ENCODE measurements at places on chromosomes 5 and 9. TPM values are rescaled to one million over a fixed set of nuclear protein-coding genes. Genes with fewer than 3 reads are reported as not detected.
A peak's percentile ranks its signal among the peaks of the same experiment; 100 is the strongest.

GRCh38 chr5:40813698-40814281 lies 15.6 kb upstream of the PRKAA1 start:
- peak; percentile 96 for ATAC-seq

- ATAC-seq: no peak
Measured at GRCh38 chr9:112755016-112755427, 4.5 kb downstream of the SNX30 start.

DNA sequence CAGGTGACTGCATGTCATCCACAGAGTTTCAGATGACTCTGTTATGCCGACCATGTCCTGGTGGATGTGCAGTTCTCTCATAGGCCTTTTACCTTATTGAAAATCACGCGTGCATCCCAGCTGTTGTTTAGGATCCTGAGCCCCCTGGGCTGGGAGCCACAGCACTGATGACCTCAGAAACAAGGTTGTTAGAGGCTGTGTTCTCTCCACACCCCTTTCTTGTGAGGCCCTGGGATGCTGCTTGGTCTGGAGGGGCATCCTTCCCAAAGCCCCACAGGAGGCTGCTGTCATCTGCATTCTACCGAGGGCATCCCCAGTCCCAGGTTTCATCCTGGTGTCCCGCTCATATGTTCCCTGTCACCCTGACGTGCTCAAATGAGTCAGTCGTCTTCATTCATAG lies 76.5 kb upstream of the IRX4 start:
- no peak for ATAC-seq

DNA sequence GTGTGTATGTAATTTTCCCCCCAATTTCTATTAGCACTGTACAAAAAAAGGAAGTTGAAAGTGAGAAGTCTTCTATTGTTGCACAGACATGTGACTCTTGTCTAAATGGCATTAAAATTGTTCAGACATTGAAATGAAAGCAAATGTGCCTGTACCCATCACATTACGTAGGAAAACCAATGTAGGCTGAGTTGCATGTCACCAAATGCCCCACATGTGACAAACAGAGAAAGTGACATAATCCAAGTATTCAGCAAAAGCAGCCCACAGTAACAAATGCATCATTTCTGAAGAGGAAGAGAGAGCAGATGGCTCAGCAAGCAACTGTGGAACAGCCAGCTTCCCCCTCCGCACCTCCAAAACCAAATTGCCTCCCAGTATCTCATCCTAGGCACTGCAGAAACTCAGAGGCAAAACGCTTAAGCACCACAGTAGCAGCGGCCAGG lies 161.5 kb upstream of the NR4A3 start:
- ATAC-seq: peak; percentile 61

- no peak for ATAC-seq
Measured at GRCh38 chr9:10562581-10563343, 50.0 kb downstream of the PTPRD start.

- ATAC-seq: no peak
Measured at GRCh38 chr5:115575167-115576070, 26.9 kb downstream of the TICAM2 start.

DNA sequence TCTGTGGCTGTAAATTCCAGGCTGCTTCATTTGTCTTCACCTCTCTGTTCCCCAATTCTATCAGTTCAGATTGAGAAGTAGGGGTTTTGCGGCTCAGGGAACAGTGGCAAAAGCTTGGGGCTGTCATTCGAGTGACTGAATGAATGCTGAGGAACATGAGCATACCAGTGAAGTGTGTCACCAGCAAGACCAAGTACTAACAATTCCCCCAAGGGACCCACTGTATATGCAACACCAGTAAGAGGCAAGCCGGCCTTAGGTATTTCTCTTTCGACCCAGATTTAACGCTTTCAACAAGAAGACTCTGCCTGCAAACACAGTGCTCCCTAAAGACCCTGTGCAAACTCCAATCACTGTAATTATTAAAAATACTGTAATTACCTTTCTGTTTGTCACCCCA lies 25.8 kb downstream of the KLHL3 start:
- no peak for ATAC-seq

DNA sequence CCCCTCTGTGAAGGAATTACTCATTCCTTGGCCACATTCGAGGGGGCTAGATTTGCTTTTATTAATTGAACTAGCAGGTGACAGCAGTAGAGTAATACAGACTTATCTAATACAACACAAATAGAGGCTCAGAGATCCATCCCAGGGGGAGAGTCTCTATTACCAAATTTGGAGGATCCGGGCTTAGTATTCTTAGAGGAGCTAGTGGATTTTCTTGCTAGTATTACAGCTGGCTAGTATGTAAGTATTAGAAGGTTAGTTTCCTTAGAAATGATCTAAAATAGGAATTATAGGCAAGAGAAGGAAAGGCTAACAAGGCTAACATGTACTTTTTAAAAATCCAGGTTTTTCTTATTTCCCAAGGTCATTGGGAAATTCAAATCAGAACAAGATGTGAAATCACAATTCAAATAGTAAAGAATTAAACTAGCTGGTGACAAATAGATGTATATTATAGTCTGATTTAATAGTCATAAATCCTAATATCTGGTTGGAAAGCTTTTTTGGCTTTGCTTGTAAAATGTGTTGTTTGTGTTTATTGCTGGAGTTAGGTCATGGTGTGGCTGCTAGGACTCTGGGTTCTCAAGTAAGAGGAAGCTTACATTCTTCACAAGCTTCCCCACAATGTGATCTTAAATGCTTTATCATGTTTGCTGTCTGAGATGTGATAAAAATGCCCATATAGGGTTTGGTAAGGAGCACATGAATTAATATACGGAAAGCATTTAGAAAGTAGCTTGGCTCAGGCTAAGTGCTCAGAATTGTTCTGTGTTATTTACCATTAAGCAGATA lies 160.4 kb upstream of the MPDZ start:
- no peak for ATAC-seq

GRCh38 chr5:150498501-150498900 lies 9.4 kb upstream of the NDST1 start:
- ATAC-seq: no peak

GRCh38 chr9:89841456-89841855 lies 236.6 kb downstream of the GADD45G start:
- ATAC-seq: no peak

GRCh38 chr5:23473915-23474314 lies 33.5 kb upstream of the PRDM9 start:
- no peak for ATAC-seq

DNA sequence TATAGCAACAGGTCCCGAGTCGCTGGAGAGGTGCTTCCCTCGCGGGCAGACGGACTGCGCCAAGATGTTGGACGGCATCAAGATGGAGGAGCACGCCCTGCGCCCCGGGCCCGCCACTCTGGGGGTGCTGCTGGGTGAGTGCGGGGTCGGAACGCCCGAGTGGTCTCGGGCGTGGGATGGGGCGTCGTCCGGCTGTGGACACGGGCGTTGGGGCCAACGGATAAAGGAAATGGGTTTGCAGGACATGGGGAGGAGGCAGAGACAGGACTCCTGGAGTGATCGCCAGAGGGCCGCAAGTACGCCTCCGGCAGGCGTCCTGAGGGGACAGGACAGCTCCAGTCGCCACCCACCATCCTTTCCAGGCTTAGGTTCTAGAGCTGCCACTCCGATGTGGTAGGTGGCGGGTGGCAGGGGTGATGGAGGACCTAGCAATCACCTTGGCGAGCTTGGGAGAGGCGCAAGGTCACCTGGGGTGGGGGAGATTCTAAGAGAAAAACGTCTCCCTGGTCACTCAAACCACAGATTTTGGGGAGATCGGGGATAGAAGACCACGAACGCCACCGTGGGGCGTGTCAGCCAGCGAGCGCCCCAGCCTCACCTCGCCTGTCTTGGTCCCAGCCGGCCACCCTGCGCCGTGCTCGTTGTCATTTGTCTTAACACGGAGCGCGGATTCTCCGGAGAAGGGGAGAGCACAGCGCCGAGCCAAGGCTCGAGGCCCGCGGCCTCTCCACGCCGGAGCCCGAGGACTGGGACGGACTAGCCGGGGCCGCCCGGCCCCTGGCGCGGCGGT lies 922 bp downstream of the LMX1B start:
- ATAC-seq: no peak

DNA sequence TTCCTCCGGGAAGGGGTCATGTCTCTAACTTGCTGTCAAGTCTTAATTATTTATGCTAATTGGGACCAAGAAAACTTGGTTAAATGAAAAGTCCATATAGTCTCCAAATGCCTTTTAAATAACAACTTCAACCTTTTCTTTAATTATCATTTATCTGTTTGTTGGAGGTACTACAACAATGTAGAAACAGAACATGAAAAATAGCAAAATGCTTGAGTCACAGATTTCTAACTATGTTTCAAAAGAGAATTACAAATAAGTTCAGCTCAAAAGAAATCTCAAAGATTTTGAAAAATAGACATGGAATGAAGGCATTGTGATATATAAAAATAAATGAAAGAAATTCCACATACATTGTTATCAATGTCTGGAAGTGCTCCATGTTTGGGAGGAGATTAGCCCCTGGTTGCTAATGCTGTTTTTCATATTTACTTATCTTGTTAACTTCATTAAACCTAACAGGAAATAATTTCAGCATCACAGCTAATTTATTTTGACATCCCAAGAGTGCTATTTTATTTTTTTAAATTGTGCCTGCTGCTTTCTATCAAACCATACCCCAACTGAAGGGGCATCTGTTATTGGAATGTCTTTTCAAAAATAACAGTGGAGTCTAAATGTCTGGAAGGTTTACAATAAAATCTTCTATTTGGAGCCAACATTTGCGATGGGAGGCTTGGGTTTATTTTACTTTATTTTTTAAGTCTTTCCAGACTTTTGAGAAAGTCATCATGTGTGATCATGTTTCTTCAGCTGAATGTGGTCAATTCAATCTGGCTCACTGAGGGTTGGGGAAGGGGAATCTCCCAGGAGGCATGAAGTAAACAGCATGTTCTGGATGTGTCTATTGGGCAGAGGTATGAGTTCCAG lies 53.1 kb upstream of the ANKRD55 start:
- ATAC-seq: no peak

The PRLR gene
- total RNA-seq: not detected

The PCDHGB4 gene
- total RNA-seq: 0.08 TPM

The PNPLA7 gene
- 2.9 TPM for total RNA-seq

The BRD8 gene
- total RNA-seq: 130 TPM

The HK3 gene
- total RNA-seq: 0.29 TPM

The SLC34A1 gene
- total RNA-seq: 0.56 TPM
